ENCODE measurements at places on chromosomes 16 and 17.

GRCh38 chr17:46851029-46851741 is at the start of gene WNT9B:
TSS of gene WNT9B (plus strand) at chr17:46851583. CDS start at chr17:46851639, 56 bp downstream.
- no peak for DNase-seq

GRCh38 chr17:151886-152859 is 14.8 kb downstream of the SCGB1C2 start:
- DNase-seq: no peak

GRCh38 chr16:13708347-13709120 is 211.4 kb upstream of the ERCC4 start:
- DNase-seq: no peak

DNA sequence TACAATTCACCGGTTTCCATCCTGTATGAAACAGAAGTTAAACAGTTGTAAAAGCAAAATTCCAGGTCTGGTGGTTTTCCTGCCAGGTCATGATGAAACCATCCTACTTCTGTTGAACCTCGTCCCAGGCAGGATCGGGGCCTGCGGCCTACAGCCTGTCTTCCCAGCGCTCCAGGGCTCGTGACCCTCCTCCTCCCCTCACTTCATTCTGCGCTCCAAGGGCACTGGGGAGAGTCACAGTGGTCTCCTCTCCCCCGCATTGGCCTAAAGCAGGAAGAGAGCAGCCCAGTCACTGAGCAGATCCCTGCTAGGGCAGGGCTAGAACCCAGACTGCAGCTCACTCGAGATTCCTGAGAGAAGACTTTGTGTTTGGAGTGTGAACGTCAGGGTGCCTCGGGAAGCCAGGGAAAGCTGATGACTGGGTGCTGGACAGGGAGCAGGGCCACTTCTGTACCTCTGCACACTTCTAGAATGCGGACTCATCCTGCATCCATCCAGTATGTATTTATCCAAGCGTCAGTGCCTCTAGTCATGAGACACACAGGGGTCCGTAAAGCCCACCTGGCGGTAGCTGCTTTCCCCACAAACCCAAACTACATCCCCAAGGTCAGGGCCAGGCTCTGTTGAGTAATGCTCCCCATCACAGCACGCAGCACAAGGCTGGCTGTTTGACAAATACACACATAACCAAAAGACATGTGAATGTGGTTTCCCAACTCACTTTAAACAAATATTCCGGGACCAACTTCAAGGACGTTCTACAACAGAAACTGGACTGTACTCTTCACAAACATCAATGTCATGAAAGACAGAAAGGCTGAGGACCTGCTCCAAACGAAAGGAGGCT is 1.7 kb upstream of the ITGAE start:
- peak; percentile 62 for DNase-seq

- DNase-seq: no peak
Observed at GRCh38 chr17:49342575-49342936, 19.5 kb downstream of the ZNF652 start.

- no peak for DNase-seq
Observed at GRCh38 chr17:60160829-60161501, 11.2 kb downstream of the CA4 start.

DNA sequence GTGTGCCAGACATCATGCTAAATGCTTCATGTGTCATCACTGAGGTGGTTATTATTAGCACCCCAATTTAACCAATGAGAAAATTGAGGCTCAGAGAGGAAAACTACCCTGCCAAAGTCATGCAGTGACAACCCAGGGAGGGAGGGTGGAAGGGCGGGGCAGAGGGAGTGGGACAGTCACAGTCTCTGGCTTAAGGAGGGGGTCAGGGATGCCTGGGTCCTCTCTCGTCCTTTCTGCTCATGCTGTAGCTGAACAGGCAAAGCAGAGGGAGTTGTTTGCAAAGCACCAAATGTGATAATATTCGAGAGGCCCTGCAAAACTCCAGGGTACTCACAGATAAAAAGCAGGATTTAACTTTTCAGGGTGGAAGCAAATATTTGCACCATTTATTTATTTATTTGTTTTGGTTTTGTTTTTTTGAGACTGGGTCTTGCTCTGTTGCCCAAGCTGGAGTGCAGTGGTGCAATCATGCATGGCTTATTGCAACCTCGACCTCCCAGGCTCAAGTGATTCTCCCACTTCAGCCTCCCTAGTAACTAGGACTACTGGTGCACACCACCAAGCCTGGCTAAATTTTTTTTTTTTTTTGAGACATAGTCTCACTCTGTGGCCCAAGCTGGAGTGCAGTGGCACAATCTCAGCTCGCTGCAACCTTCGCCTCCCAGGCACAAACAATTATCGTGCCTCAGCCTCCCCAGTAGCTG is 47.9 kb upstream of the NKD1 start:
- DNase-seq: no peak

DNA sequence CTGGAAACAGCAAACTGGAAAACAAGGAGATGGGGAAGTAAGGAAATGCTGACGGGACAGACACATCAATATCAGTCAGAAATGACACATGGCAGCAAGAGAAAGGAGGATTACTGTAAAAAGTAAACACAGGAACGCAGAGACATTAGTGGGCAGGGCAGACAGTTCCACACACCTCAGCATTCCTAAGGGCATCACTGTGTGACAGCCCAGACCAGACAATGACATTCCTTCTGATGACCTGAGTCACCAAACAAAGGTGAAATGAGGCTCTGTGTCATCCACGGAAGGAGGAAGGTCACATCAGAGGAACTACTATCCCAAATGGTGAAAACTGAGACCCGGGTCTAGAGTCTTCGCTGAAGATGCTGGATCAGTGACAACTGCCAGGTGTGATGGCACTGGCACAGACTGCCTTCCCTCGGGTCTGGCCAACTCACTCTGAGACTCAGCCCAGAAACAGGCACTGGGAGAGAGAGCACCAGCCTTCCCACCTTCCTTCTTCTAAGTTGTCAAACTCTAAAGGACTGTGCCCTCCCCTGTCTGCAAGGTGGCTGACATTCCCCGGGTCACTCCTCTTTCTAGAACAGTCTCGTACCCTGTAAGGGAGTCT is 36.7 kb downstream of the TK2 start:
- no peak for DNase-seq

- no peak for DNase-seq
Observed at GRCh38 chr17:78992542-78993212, 13.0 kb upstream of the LGALS3BP start.

DNA sequence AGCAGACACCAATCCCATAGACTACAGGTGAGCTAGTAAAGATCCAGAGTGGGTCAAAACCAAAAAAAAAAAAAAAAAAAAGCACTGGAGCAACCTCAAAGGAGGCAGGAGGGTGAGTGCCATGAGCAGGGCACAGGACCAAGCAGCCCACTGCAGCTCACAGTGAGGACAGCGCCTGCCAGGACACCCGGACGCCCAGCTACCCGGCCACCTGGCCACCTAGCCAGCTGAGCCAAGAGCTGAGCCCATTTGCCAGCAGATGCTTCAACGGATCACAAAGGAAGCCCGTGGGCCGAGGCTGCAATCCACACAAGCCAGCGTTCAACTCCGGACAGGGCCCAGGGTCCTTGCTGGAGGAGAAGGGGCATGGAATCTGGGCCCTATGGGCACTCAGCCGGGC is 15.1 kb downstream of the AXIN1 start:
- no peak for DNase-seq

- DNase-seq: no peak
Observed at GRCh38 chr17:4221899-4222659, 41.7 kb downstream of the ANKFY1 start.

GRCh38 chr16:22763437-22764080 is 50.4 kb upstream of the HS3ST2 start:
- no peak for DNase-seq

GRCh38 chr17:79840989-79841286 is 1.7 kb upstream of the CBX4 start:
- DNase-seq: no peak

GRCh38 chr17:77686903-77687302 is 271.6 kb upstream of the TNRC6C start:
- DNase-seq: no peak

DNA sequence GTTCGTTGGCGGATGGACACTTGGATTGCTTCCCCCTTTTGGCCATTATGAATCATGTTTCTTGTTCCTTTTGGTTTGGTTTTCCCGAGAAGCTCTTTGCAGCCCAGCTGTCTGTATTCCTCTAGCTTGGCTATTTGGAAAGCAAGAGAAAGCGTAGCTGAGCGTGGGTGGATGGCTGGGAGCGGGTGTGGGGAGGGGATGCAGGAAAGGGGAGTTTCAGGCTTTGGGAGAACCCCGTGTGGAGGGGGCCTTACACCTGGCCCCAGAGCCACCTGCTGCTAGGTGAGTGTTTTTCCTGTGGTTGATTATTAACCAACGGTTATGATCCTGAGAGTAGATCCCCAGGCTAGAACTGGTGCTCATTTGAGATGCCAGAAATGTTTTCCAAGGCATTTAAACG is 103.7 kb downstream of the RAP1GAP2 start:
- no peak for DNase-seq

DNA sequence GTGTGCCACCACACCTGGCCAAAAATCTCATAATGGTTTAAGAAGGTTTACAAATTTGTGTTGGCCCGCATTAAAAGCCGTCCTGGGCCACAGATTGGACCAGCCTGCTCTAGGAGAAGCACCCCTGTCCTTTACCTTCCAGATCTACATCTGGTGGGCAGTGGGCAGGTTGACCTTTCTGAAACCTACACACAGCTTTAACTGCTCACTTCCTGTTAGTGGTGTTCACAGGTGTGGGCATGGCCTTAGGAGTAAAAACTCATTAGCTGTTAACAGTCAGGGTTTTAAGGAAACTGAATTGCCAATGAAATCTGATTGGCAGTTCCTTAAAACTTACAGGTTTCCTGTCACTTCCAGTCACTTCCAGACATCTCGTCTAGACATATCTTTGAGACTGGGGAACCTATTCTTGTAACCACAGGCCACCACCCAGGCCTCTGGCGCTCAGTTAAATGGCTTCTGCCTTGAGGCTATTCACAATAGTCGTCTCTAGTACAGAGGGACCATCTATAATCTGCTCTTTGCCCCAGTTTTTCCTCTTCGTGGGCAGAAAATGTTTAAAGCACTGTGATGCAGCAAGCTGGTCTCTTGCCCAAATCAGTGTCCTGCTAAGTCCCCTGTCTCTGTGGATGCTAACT is 29.3 kb downstream of the GNGT2 start:
- DNase-seq: no peak

DNA sequence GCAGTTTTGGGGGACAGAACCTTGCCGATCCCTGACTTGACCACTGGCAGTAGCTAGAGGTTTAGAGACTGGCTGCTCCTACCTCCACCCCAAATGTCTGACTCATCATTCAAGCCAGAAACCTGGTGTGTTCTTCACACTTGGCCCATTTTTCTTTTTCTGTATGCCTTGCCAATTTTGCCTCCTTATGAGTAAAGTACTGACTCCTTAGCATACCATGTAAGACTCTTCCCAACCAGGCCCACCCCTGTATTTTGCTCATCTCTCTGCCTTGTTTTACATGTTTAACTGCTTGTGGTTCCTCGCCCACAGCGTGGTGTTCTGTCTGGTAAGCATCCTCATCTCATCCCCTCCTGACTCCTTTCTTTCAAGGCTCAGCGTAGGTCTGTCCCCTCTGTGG is 37.9 kb downstream of the NUP88 start:
- DNase-seq: no peak

- no peak for DNase-seq
Observed at GRCh38 chr16:88948781-88949490, 28.1 kb downstream of the CBFA2T3 start.

DNA sequence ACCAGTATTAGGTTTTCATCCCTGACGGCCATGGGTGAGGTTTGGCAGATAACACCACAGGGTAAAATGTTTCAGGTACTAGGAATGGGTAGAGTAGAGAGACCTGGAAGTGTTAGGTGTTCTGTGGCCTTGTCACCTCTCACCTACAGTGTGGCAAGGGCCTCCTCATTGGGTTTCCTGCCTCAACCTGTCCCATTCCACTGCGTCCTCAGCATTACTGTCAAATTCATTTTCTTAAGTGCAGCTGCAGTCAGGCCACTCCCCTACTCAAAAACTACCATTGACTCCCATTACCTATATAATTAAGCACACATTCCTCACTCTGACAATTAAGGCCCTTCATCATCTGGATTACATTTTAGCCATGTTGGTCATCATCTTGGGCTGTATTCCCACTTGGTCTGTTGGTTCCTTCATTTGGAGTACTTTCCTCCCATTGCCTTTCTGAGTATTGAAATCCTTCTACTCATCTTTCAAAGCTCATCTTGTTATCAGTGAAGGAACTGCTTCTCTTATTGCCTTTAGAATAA is 64.5 kb downstream of the NUP88 start:
- no peak for DNase-seq

DNA sequence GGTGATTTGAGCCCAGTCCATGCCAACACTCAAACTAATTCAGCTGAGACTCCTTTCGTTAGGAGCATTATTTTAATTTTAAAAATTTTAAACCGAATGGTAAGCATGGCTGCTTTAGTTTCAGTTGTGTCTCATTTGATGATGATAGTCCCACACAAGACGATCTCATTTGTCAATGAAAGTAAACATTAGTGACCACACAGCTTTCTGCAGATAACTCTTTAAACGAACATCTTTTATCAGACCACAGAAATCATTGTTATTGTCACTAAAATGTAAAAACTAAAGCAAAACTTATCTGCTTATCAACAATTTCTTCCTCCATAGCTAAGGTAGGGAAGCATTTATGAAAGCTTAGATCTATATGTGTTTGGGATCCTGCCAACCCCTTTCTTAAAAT is 382.2 kb downstream of the ZFHX3 start:
- no peak for DNase-seq

DNA sequence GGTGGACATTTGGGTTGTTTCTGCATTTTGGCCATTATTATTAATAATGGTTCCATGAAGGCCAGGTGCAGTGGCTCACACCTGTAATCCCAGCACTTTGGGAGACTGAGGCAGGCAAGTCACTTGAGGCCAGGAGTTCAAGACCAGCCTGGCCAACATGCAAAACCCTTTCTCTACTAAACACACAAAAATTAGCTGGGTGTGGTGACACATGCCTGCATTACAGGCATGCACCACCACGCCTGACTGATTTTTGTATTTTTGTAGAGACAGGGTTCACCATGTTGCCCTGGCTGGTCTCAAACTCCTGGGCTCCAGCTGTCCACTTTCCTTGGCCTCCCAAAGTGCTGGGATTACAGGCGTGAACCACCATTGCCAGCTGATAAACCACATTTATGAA is 58.5 kb downstream of the TNFRSF13B start:
- no peak for DNase-seq

Data from AG04449 (cell line).